ENCODE measurements at places on chromosomes 1 and 21.

DNA sequence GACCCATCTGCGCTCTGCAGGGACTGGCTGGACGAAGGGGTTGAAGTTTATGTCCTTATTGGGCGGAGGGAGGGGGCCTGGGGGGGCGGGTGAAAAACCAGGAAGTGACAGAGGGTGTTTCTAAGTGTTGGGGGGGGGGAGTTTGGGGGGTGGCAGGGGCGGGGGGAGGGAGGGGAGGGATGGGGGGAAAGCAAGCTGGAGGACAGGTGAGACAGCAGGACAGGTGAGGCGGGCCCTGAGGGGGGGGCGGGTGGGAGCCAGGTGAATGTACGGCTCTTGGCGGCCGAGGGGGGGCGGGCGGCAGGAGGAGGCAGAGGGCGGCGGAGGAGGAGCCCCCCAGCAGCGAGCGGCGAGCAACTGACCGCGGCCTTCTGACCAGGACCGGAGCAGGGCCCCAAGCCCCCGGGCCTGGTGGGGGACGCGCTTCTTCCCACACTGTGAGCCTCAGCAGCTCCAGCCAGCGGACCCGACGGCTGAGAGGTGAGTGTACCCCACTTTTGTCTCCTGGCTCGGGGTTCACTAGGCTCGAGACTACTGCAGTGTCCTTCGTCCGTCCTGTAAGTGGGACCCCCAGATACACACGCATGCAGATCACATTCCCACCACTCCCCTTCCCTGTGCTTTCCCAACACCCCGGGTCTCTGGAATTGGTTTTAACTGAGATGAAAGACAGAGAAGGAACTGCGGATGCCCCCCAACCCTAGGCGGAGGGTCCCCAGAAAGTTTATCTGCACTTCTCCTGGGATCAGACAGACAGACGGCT, at the start of gene ZBTB7B:
Gene ZBTB7B, plus strand, starts transcription at position 339 of the 763 bp plus-strand sequence. CDS start 11,859 bp downstream, outside the sequence.
- peak; percentile 74 for DNase-seq

GRCh38 chr1:25089772-25090171, 142.5 kb downstream of the SYF2 start:
- no peak for DNase-seq

DNA sequence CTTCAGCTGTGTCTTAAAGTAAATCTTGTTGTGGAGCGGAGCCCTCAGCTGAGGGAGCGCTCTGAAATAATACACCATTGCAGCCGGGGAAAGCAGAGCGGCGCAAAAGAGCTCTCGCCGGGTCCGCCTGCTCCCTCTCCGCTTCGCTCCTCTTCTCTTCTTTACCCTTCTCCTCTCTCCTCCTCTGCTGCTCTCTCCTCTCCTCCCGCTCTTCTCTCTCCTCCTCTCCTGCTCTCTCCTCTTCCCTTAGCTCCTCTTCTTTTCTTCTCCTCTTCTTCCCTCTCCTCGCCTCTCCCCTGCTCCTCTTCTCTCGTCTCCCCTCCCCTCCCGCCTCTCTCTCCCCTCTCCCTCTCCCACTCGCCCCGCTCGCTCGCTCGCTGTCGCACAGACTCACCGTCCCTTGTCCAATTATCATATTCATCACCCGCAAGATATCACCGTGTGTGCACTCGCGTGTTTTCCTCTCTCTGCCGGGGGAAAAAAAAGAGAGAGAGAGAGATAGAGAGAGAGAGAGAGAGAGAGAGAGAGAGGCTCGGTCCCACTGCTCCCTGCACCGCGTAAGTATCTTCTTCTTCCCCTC, at the start of gene PROX1:
Gene PROX1, plus strand, starts transcription at position 47 of the 580 bp plus-strand sequence. CDS start 8,563 bp downstream, outside the sequence.
- DNase-seq: no peak

DNA sequence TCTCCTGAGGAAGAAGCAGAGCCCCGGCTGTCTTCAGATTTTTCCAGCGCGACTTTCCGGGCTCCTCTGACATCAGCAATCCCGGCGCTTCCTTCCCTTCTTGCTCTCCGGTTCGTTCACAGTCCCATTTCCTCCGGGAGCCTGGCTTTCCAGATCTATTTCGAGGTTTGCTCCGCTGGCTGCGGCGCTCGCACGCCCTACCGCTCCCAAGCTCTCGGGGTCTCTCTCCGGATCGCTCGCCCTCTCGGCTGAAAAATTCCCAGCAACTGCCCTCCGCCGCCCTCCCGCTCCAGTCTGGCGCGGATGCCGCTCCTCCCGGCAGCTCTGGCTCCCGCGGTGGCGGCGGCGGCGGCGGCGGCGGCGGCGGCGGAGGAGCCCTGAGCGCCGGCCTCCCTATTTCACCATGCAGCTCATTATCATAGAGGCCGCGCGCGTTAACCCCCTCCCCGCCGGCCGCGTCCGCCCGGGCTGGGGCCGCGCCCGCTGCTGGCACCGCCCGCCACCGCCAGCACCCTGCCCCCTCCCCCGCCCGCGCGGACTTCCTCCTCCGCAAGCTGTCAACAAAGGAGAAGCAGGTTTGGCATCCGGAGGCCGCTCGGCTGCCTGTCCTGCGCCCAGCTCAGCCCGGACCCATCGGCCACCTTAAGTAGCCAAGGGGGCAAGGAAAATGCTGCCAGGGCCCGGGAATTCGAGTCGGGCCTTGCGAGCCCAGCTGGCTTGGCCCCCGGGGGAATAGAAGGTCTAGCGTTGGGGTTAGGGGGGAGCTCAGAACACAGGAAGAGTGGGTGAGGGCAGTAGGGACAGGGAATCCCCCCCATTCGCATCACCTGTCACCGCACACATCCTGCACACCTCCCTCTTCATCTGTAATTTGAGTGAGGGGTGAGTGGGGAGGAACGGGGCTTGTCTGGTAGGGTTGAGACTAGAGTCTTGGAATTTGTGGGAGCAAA, at the start of gene PLXNA2:
Gene PLXNA2, minus strand, starts transcription at position 418 of the 950 bp plus-strand sequence. CDS start 26,462 bp downstream, outside the sequence.
- peak; percentile 62 for DNase-seq

- DNase-seq: no peak
Observed at GRCh38 chr1:151606384-151606783, 5.5 kb upstream of the SNX27 start.

GRCh38 chr1:89147678-89148658, 22.1 kb upstream of the GBP2 start:
- DNase-seq: no peak

DNA sequence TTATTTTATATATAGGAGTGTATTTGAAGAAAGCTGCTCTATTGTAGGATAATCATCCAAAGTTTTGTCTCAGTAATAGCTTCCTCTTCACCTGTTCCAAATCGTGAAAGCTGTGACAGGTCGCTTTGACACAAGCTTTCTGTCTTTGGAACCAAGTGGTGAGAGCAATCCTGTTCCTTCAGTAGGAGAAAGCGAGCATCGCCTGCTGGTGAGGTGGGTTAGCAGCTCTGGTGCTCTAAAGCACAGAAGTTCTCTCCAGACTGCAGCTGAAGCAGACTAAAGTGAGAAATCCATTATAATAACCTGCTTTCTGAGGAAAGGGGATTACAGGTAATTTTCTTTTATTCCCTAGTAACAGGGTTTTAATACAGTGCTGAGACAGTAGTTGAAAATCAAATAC, 803.8 kb downstream of the ADGRL2 start:
- no peak for DNase-seq

GRCh38 chr1:71834601-71835441, 447.5 kb downstream of the NEGR1 start:
- no peak for DNase-seq

- DNase-seq: no peak
Observed at GRCh38 chr1:64514197-64514765, 44.4 kb downstream of the CACHD1 start.

DNA sequence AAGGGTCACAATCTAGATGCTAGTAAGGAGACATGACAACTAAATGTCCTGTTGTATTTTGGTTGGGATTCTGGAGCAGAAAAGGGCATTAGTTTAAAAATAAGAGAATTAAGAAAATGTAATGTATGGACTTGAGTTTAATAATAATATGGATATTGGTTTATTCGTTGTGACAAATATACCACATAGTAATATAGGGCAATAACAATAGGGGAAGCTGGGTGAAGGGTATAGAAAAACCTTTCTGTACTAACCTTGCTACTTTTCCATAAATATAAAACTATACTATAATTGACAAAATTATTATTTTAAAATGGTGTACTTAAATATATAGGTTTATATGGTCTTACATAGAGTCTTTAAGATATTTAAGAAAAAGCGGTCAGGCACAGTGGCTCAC, 558.9 kb downstream of the PTPRC start:
- no peak for DNase-seq

GRCh38 chr1:109821221-109821669, 57.5 kb upstream of the EPS8L3 start:
- DNase-seq: no peak

DNA sequence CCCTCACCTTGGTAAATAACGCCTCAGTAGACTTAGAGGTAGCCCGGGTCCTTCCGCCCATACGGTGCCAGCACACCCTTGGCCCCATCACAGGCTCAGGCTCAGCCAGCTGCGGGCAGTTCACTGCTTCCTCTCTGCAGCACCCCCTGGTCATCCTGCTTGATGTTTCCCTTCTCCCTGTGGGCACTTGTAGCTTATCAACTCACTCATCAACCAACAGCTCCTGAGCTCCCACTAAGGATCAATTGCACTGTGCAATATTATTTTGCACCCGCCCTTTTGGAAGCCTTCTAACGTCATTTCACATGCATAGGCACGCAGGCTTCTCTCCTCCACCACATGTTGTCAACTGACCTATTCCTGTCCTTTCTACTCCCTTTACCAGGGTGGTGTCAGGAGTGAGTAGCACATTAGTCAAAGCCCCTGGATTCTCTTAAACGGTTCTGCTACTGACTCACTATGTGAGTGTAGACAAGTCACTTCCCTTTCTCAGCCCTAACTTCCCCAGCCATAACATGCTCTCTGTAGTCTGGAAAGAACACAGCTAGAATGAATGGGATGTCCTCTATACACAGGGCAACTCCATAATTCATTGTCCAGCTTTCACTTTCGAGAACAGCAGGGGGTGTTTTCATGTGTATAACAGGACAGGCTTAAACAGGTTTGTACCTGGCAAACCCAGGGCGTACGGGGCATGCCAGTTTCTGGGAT, 47.1 kb upstream of the IRF2BP2 start:
- no peak for DNase-seq

DNA sequence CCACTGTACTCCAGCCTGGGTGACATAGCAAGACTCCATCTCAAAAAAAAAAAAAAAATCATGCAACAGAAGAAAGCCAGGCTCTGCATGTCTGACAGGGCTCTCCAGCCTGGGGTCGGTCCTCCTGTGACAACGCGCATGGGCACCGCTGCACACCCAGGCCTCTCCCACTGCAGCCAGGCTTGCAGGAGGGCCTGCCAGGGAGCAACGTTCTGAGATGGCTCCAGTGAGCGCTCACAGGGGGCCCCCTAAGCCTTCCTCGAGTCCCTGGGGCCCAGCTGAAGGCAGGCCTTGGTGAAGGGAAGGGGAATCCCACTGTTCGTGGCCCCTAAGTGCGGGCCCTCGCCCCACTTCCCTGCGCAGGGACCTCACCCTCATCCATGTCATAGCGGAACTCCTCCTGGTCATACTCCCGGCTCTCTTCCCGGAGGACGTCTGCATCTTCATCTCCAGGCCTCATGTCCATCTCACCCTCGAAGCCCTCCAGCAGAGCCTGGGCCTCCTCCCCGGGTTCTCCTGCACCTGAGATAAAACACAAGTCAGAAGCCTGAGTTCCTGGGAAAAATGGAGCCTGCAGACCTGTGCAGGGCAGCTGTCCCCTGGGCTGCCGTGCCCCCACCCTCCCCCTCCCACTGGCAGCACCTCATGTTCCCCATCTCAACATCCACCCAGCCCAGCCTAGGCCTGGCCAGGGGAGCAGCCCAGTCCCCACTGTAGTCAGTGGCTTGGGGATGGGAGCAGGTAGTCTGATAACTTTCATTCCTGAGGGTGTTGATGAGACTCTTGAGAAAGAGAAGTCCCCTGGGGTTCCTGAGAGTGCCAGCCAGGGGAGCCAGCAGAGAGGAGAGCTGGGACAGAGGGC, 20.3 kb downstream of the RSPH1 start:
- no peak for DNase-seq

Data from substantia nigra (tissue), 51 donors.